SK-N-MC (cell line): ENCODE measurements at places on chromosomes 3 and 15.

- no peak for DNase-seq
Measured at GRCh38 chr3:194255252-194256039, 95.7 kb downstream of the CPN2 start.

- no peak for DNase-seq
Measured at GRCh38 chr3:110133971-110134370, 796.6 kb upstream of the DPPA4 start.

DNA sequence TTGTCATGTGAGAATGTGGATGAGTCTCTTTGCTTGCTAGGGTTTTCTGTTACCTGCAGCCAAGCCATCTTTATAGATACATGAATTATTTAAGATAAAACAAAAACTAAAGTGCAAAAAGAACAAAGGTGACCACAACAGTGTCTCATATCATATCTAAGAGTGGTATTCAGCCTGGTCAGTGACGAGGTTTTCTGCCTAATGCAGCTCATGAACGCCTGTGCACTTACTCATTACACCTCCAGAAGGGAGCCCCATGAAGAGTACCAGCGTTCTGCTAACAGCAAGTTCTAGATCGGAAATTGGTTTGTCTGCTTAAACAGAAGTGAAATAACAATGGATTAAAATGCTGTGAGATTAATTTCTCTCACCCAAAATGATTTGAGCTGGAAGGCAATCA, 19.2 kb downstream of the PXYLP1 start:
- DNase-seq: no peak

- no peak for DNase-seq
Measured at GRCh38 chr15:71084264-71084663, 31.0 kb upstream of the THSD4 start.

DNA sequence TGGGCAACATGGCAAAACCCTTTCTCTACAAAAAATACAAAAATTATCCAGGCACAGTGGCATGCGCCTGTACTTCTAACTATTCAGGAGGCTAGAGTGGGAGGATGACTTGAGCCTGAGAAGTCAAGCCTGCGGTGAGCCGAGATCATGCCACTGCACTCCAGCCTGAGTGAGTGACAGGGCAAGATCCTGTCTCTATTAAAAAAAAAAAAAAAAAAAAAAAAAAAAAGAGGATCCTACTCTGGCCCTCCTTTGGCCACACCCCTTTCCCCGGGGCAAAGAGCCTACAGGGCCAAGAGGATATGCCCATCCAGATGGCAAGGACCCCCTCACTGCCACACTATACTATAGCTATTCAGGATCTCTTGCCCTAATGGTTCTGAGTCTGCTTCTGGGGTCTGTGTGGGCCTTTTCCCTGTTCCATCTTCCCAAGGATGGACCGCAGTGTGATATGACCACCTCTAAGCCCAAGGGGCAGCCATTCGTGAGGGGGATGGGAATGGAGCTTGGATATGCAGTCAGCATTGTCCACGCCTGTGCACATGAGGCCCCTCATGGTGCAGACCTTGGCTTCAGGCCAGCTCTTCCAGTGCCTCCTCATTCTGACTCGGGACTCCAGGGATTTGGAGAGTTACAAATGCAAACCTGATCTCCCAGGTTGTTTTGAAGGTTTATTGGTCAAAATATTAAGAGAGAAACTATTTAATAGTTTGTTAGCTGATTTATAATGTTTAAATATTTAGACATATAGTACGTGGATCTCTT, 7.3 kb downstream of the TYRO3 start:
- no peak for DNase-seq

GRCh38 chr15:80996247-80996646, 4.5 kb upstream of the TLNRD1 start:
- no peak for DNase-seq

DNA sequence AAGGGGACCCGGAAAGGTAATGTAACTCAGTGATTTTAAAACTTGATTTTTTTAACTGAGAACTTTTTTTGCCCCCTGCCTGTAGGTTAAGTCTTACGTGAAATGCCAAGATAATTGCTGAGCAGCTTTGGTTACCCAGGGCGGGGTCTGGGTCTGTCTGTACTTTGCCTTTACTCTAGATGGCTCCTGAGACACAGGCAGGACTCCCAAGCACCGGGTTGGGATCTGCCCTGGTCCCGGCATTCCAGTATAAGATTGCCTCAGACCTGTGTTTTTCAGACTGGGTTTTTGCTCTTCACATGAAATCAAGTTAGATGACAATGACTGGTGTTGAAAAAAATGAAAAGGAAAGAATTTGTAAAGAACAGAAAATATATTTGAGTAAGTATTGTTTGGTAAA, 40.3 kb downstream of the WDR76 start:
- no peak for DNase-seq

DNA sequence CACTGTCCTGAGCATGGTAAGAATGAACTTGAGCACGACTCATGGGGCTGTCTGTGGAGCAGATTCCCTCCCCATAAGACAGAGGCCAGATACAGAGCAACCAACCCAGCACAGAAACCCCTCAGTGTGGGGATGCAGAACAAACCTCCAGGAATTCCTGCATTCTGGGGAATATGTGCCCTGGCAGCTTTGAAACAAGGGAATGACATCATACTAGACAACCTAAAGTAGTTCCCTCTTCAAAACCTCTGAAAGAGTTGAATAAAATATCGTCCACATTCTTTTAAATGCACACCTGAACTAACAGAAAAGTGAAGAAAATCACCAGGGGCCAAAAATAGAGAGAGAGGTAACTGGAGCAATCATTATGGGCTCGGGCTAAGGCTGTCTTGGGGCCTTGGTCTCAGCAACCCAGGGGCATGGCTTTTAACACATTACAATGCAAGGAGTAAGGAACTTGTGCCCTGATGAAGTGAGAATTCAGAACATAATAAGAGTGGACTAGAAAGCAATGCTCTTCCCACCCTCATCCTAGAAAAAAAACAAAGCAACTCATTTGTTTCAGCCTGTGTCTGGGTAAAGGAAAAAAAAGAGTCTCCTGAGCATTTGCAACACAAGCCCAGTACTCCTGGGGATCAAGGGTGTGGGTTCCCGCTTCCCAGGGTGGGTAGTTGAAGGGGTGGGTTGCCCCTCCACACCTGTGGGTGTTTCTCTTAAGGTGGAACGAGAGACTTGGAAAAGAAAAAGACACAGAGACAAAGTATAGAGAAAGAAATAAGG, 43.9 kb downstream of the ADIPOQ start:
- no peak for DNase-seq

DNA sequence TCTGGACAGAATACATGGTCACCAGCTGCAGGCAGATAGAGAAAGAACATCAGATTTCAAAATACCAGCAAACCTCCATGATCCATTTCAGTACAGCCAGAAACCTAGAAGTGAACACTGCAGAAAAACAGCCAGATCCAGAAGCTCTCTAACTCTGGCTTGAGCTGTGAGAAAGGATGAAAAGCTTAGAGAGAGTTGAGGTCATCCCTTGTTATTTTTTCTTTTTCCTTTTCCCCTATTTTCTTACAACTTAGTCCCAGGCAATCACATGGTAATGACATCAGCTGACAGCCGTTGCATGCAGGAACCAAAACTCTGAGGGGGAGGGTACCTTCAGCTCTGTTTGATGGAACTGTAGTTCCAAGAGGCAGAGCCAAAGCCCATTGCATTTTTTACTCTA, 113.2 kb downstream of the TCF12 start:
- DNase-seq: no peak

GRCh38 chr3:135865085-135865484, 100.4 kb upstream of the PPP2R3A start:
- DNase-seq: no peak

GRCh38 chr3:183180110-183180783, 17.7 kb upstream of the LAMP3 start:
- DNase-seq: no peak

DNA sequence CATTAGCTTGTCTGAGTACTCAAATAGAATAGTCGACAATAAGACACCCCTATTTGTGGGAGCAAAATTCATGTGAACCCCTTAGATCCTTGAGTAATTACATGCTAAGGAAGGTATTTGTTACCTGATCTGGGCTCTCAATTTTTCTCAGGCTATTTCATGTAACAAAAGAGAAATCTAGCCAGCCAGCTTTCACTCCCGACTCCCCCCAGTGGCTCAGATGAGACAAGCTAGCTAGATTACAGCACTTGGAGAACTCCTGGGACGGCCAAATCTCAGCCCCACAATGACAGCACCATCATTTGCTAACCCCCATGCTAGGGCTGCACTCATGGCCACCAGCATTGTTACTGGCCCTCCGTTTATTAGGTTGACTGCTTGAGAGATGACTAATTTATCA, 41.3 kb downstream of the GLDN start:
- no peak for DNase-seq

GRCh38 chr3:116950301-116951055, 240.9 kb downstream of the TUSC7 start:
- DNase-seq: no peak

DNA sequence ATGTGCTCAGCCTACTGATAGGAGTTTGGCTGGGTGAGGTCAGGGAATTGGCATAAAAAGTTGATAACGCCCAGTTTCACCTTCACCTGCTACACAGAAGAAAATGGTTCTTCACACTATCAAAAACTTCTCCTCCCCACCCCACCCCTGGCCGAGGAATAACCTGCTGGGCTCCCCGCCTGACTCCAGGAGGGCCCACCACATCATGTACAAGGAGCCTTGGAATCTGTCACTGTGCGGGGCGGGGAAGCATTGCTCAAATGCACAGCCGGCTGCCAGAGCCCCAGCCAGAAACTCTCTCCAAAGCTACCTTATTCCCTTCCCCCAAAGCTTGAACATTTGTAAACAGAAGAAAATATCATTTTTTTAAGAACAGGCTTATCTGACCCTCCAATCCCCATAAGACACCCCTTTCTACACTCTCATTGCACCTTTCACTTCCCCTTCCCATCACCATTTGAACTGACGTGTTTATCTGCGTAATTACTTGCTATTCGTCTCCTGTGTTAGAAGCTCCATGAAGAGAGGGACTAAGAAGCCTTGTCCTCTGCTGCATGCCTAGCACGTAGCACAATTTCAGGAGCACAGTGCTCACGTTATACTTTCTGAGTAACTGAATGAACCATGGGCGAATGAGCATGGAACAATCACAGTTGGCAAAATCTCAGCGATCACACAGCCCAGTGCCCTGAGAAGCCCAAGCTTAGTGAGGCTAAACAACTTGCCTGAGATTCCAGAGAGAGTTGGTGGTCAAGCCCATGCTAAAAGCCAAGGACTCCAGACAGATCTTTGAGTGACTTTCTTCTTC, 82.9 kb downstream of the HES1 start:
- no peak for DNase-seq

DNA sequence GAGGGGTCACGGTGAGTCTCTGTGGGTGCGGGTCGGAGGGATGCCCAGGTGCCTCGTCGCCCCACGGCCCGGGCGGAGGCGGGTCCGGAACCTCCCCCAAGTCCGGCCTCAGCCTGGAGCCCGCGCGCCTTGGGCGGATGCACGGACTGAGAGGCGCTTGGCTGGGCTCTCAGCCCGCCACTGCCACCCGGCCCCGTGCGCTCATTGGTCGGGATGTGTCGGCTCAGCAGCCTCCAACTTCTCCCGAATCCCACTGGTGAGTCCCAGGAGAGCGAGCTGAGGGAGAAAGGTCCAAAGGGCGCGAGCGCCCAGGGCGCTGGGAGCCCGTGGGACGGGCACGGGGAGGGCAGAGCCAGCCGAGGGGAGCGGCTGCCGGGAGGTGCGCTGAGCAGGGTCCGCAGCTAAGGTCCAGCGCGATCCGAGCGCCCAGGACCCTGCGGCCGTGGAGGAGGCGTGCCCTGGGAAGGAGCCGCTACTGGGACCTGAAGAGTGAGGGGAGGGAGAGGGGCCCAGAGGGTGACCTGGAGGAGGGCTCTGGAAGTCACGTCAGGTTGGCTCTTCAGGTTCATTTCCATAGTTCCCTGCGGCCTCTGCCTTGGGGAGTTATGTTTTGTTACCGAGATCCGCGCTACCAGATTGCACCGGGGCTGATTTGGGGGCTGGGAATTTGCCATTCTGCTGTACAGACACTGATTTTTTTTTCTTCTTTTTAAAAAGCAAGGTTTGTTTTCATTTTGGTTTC, at the start of gene MME:
MME (plus strand) TSS at position 574 of the 742 bp plus-strand sequence. CDS start 3,849 bp downstream, outside the sequence.
- DNase-seq: no peak

DNA sequence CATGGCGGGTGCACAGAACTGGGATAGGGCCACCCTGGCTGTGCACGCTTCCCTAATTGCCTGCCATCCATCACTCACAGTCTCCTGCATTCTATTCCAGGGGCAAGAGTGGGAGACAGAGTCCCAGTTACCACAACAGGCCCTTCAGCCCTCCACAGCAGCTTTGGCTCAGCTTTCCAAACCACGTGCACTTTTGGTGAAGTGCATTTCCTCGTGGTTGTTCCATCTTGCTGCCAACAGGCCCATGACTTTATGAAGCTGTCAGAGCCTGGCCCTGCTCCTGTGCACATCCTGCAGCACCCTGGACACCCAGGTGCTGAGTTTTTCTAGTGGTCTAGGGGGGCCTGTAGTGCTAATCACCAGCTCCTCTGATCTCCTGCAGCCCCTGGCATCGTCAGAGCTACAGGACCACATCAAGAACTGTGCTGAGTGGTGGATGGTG, 110.2 kb downstream of the ADCY5 start:
- no peak for DNase-seq

GRCh38 chr3:105906345-105906744, 37.5 kb upstream of the CBLB start:
- DNase-seq: no peak

- no peak for DNase-seq
Measured at GRCh38 chr3:150736903-150737832, 25.8 kb downstream of the SIAH2 start.

GRCh38 chr3:138440596-138440995, 6.2 kb downstream of the ESYT3 start:
- DNase-seq: no peak
